ENCODE measurements at places on chromosomes 1 and 21.

DNA sequence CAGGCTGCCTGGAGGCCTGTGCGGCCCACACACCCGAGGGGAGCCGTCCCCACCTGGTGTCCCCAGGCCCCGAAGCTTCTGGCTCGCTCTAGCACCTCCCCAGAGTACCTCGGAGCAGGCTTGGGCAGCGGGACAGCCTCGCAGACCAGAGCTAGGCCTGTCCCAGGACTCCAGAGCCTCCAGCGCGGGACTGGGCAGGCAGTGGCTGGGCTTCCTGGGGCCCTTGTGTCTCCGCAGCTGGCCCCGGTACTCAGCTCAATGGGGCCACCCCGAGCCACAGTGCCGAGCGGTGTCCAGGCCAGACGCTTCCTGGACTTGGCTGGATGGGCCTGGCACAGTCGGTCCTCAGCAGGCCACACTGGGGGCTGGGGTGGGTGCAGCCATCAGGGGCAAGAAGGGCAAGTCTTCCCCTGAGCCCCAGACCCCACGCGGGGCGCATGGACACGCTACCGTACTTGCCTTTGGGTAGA lies 4.9 kb downstream of the SCNN1D start:
- no peak for DNase-seq

DNA sequence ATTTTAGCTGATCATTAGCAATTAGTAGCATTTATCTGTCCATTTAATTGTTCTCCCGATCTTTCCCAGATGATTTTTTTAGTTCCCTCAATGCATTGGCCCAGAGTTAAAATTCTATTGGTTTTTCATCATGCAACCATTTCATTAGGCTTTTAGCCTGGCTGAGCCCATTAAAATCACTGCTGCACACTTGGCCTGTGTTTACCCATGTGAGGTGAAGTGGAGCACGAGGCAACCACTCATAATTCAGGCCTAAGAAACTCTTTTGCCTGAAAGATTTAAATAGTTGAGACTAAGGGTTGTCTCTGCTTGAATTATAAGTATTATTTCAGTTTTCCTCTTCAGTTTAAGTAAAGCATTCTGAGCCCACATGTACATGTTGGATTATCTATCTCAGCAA lies 889.0 kb upstream of the ADGRL4 start:
- no peak for DNase-seq

- no peak for DNase-seq
Measured at GRCh38 chr1:220655509-220655908, 34.7 kb upstream of the C1orf115 start.

GRCh38 chr1:68087184-68087583 lies 36.8 kb upstream of the DIRAS3 start:
- DNase-seq, result no peak

GRCh38 chr1:203342192-203342940 lies 8.6 kb downstream of the FMOD start:
- peak; percentile 47 for DNase-seq

GRCh38 chr1:77910116-77910515 lies 21.7 kb downstream of the NEXN start:
- no peak for DNase-seq

- no peak for DNase-seq
Measured at GRCh38 chr1:101284622-101285218, 47.9 kb downstream of the S1PR1 start.

GRCh38 chr1:26351590-26352337 lies 2.2 kb downstream of the CRYBG2 start:
- DNase-seq, result no peak

DNA sequence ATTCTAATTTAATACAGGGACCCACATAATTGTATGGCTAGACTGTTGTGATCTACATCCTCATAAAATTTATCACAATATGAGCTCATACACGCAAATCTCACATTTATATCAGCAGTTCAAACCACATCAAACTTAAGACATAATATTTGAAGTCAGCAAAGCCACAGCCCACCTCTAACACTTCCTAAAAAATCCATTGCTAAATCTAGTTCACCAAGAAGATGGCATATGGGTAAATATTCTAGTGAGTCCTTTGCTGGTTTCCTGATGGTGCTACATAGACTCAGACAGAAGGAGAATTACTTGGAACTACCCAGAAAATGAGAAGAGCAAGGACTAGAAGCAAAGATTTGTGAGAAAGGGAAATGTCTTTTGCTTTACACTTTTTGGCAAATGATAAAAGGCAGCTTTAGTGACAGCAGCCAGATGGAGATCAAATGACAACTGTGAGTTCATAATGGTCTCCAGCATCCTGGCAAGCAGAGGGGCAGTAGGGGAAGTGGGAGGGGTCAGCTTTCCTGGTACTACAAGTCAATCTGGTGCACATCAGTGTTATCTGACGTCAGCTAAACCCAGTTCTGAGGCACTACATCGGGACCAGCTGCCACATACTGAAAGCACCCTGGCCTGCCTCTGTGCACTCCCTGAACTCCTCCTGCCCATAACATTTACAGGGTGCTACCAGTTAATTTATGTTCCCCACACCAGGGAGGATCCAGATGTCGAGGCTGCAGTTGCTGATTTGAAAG lies 10.6 kb upstream of the GADD45A start:
- peak; percentile 68 for DNase-seq

GRCh38 chr1:33042831-33043230 lies 6.1 kb upstream of the AK2 start:
- DNase-seq, result no peak

DNA sequence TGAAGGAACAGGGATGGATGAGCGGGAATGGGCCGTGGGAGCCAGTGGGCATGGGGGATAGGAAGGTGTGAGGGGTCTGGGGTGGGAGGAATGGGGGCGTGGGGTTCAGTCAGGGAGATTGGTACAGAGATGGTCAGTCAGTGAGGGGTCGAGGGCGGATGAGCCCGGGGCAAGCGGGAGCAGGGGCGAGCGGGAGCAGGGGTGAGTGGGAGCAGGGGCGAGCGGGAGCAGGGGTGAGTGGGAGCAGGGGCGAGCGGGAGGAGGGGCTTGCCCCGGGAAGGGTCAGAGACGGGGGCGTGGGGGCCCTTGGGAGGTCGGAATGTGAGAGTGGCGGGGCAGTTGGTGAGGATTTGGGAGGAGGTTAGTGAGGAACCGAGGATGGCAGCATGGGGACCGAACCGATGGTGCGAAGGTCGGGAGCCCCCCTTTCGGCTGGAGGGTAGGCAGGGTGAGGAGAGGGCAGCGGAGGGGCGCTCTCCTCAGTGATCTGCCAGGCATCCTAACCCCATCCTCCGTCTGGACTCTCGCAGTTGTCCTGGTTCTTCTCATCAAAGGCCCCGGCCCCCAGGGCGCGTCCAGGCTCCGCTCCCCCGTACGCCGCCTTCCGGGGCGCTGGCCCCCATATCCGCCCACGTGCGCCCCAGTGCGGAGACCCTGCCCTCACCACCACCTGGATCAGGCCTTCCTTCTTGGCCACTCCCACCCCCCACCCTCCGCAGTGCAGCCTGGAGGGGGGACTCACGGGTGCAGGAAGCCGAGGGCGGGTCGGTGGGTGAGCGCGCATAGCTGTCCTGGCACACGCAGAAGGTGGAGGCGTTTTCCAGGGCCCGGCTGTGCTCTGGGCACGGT lies 11.2 kb downstream of the EPHA10 start:
- DNase-seq, result no peak

Data from NCI-H1105 (cell line).